Activated CD4-positive, alpha-beta T cell treated with anti-CD3 and anti-CD28 coated beads for 36 hours (primary cell): ENCODE measurements at places on chromosomes 1 and 21. TPM values are rescaled to one million over a fixed set of nuclear protein-coding genes. Genes with fewer than 3 reads are reported as not detected.
A peak's percentile ranks its signal among the peaks of the same experiment; 100 is the strongest.

DNA sequence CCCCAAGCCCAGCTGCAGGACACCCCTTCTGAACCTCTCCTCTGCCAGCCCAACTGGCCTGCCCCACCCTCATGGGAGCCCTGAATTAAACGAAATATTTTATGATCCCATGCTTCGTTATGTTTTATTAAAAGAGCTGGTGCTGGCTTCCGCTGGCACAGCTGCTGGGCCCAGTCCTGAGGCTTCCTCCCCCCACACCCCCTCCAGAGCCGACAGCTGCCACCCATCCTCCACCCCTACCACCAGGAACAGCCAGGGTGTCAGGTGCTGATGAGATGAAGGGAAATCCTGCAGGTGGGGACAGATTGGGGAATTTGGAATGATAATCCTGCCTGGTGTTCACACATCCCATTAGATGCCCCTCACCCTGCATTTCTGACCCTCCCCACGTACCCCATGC, 19.0 kb downstream of the IGSF21 start:
- H3K4me3 ChIP-seq = no peak overlapping the region
- no peak overlapping the region for H3K27ac ChIP-seq
- no peaks in the 10 kb centered on the region for H3K4me1 ChIP-seq
- H3K27me3 ChIP-seq = peaks cover 8% of the 10 kb centered on the region
- no peaks in the 10 kb centered on the region for H3K36me3 ChIP-seq

DNA sequence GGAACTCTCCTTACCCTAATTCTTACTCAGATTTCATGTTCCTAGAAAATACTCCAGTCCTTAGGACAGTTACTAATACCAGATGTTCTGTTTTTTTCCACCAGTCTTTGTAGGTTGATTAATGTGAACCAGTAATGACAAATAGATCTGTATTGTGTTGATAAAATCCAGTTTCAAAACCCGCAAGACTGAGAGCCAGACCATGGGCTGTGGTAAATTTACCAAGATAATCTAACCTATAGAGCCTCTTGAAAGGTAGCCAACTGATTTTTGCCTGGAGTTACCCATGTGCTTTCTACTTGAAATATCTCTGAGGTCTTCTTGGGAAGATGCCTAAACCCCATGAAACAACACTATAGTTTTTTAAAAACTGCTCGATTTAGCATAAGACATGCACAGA, 46.5 kb upstream of the CDC7 start:
- H3K4me1 ChIP-seq = no peaks in the 10 kb centered on the region
- no peak for DNase-seq
- H3K27me3 ChIP-seq = peaks cover 1% of the 10 kb centered on the region
- no peak overlapping the region for H3K4me3 ChIP-seq
- no peak overlapping the region for H3K27ac ChIP-seq

DNA sequence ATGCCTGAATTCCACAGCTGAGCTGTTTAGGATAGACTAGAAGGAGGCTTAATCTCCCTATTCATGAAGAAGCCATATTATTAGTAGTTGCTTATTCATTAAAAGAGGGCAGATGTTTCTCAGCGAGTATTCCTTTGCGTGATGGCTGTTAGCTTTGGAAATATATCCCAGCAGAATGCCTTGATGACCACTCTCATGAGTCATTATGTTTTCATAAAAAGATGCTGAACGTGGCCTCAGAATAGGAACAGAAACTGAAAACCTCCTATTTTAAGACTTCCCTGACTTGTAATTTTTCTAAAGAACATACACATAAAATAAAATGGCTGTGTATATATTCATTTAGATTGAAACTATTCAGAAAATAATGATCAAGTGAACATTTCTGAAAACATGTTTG, 9.6 kb upstream of the PLA2G4A start:
- H3K27ac ChIP-seq = no peak overlapping the region
- H3K4me3 ChIP-seq = no peak overlapping the region
- no peaks in the 10 kb centered on the region for H3K36me3 ChIP-seq

DNA sequence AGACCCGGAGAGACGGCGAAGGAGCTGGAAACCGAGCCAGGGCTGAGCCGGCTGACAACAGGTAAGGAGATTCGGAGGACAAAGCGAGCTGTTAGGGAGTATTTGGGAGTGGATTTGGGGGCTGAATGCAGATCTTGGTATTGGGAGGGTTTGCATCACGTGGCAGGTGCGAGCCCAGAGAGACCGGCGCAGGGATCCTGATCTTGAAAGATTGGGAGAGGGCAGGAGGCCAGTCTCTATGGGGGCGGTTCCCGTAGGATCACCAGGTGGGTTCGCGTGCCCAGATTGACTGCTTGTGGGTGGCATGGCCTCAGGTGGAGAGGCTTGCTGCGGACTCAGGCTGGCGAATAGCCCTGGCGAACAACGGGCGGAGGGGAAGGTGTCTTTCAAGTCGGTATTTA, 204 bp downstream of the CIART start:
- peak overlapping the region; percentile 64 for H3K27ac ChIP-seq
- H3K27me3 ChIP-seq = no peaks in the 10 kb centered on the region
- H3K4me3 ChIP-seq = peak overlapping the region; percentile 77
- peaks cover 29% of the 10 kb centered on the region for H3K4me1 ChIP-seq

DNA sequence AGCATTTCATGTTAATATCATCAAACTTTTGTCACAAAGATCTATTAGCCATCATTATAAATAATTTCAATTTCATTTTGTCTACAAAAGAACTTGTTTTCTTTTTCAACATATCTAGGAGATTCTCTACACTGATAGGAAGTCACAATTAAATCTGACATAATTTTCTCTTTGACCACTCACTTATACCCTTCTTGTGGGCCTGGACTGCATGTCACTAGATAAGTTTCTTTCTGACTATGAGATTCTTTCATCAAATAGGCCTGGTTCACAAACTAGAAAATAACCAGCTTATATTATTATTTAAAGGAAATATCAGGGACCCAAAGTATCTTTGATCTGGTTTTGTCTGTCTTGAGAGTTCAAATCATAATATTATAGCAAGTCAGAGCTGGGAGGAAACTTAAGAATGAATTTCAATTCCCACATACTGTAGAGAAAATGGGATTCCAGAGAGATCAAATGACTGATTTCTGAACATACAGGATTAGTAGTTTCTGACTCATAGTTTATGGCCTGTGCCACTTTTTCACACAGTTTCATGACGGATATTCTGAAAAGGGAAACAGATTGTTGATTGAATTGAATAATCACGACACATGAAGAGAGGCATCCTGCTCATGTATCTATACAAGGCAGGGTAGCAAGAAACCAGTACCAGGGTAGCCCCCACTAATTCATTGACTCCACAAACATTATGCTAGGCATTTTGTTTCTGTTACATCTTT, 355.8 kb downstream of the GPATCH2 start:
- no peaks in the 10 kb centered on the region for H3K4me1 ChIP-seq
- H3K4me3 ChIP-seq = no peak overlapping the region
- DNase-seq = no peak
- H3K27ac ChIP-seq = no peak overlapping the region
- H3K36me3 ChIP-seq = no peaks in the 10 kb centered on the region

The TMEM269 gene
- 0.48 TPM for total RNA-seq

GRCh38 chr1:116574581-116575291, 3.9 kb upstream of the CD58 start:
- H3K27ac ChIP-seq = no peak overlapping the region
- no peak overlapping the region for H3K4me3 ChIP-seq
- peaks cover 36% of the 10 kb centered on the region for H3K4me1 ChIP-seq
- DNase-seq = peak; percentile 76
- H3K27me3 ChIP-seq = peaks cover 8% of the 10 kb centered on the region
